ENCODE measurements at places on chromosomes 3 and 15.
A peak's percentile ranks its signal among the peaks of the same experiment; 100 is the strongest.

DNA sequence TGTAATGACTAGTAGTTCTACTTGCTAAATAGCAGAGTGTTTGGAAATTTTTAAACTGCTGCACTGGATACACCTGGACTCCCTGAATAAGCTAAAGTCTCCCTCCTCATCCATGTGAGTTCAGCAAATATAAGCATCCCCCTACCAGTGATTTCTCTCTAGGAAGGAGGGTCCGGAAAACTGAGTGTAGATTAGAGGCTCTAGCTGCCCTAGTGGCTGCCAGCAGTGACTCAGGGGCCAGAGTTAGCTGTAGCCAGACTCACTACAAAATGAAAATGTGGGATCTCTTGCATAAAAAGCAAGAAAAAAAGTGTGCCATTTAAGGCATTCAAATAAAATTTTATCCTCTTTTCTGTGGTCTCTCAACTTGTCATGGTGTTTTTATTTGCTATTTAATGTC is 485.0 kb upstream of the ATP11B start:
- no peak for DNase-seq

- DNase-seq = no peak
Measured at GRCh38 chr3:98199020-98199419, 32.5 kb downstream of the OR5H15 start.

- peak; percentile 82 for DNase-seq
Measured at GRCh38 chr15:88623061-88623460, 1.9 kb downstream of the AEN start.

- DNase-seq = no peak
Measured at GRCh38 chr15:39834256-39834655, 51.6 kb upstream of the FSIP1 start.

- DNase-seq = no peak
Measured at GRCh38 chr3:65024148-65024547, 336.3 kb upstream of the ADAMTS9 start.

DNA sequence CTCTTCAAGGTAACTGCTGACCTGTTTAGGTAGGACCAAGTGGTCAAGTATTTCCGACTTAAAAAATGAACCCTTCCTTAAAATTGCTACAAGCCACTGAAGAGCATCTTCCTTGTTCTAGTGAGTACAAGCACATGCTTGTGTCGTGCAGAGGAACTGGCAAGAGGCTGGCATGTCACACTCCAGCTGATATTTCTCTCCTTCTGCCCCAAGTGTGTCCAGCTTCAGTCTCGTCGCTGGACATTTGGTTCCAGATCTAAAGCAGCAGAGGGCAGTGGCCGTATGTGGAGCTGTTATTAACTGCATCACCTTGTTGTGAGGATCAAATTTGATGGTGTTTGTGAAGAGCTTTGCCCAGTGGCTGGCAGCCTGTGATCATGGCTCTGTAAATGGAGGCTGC is 10.0 kb downstream of the RBP2 start:
- no peak for DNase-seq

- DNase-seq = no peak
Measured at GRCh38 chr3:162218479-162218878, 721.9 kb downstream of the OTOL1 start.

DNA sequence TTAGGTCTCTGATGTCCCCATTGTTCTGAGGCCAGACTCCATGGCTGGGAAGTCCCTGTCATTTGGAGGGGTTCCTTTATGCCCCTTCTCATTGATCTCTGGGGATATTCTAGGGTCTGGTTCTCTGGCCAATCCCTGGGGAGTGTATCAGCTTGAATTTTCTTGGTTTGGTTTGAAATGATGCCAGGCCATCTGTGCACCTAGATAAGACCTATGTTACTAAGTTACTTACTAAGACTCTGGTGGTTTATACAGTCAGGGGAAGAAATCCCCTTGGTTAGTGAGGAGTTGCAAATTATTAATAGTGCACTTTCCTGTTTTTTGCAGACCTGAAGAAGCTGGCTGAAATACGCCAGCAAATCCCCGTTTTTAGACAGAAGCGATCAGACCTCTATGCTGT is 20.3 kb downstream of the NIT2 start:
- DNase-seq = no peak

- DNase-seq = no peak
Measured at GRCh38 chr3:120300971-120301370, 15.9 kb upstream of the GPR156 start.

GRCh38 chr3:108862865-108863798 is 40.5 kb downstream of the TRAT1 start:
- peak; percentile 33 for DNase-seq

- DNase-seq = no peak
Measured at GRCh38 chr15:101432982-101433381, 56.5 kb downstream of the PCSK6 start.

GRCh38 chr3:188863999-188864406 is 307.8 kb upstream of the TPRG1 start:
- no peak for DNase-seq

DNA sequence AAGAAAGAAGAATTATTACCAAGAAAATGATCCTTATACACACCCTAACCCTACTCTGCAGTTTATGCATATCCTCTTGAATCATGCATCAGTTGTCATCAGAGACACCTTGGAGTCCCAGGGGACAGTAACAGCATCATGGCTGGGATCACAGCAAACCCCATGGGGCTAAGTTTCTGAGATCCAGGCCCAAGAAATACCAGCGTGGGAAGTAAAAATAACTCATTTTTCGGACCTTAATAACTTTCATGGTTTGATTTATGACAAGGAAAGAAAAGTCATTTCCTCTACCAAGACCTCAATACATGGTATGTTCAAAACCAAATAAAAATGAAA is 38.8 kb upstream of the B3GNT5 start:
- DNase-seq = no peak
